ENCODE measurements at places on chromosomes 7 and 10.

DNA sequence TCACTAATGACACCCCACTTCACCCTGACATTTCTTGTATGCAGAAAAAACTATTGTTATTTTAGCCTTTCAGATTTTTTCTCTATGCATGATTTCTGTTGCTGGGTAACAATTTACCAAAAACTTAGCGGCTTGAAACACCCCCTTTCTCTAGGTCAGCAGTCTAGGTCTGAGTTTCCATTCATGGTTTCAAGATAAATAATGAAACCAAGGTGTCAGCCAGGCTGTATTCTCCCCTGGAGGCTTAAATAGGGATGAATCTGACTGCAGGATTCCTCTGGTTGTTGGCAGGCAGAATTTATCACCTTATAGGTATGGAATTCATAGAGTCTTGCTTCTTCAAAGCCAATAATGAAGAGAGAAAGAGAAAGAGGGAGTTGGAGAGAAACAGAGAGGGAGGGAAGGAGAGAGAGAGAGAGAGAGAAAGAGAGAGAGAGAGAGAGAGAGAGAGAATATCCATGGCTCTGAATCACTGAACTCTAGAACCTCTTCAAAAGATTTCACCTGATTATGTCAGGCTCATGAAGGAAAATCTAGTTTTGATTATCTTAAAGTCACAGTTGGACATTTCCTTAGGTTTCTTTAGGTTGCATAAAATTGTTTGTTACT is 1224.6 kb upstream of the LRRTM3 start:
- no peak for DNase-seq

GRCh38 chr10:30092151-30092790 is 32.9 kb upstream of the JCAD start:
- DNase-seq: peak; percentile 56

GRCh38 chr7:17680943-17681351 is 259.3 kb downstream of the SNX13 start:
- peak; percentile 64 for DNase-seq

- peak; percentile 85 for DNase-seq
Measured at GRCh38 chr10:24814568-24815313, 91.1 kb upstream of the ARHGAP21 start.

DNA sequence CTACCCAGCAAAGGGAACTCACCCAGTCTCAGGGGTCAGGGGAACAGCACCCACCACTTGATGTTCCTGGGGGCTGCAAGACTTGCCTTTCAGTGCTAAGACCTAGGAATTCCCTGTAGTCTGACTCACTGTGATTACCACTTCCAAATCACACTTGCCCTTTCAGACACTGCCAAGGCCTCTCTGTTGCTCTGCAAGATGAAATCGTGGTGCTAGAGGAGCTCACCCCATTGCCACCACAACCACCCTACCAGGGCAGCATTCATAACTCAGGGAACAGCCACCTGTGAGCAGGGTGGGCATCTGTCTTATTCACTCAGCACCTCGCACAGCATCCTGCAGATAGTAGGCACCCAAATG is 36.5 kb downstream of the XPNPEP1 start:
- DNase-seq: no peak

DNA sequence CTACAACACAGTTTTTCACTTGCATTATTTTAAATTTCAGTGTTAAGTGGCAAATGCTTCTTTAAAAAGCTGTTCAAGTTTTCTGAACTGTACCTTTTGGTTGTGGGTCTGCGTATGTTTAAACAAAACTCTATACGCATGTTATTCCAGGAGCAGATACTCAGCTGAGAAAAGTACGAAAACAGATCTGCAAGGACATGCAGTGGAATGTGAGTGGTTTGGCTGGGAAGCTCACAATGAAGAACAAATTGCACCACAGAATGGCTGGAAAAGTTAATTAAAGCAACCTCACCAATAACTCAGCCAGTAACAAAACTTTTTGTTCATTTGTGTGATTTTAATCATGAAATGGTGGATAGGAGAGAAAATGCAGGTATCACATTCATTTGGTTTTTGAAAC is 17.6 kb downstream of the GLI3 start:
- no peak for DNase-seq
